ENCODE measurements at places on chromosomes 3 and 15.

DNA sequence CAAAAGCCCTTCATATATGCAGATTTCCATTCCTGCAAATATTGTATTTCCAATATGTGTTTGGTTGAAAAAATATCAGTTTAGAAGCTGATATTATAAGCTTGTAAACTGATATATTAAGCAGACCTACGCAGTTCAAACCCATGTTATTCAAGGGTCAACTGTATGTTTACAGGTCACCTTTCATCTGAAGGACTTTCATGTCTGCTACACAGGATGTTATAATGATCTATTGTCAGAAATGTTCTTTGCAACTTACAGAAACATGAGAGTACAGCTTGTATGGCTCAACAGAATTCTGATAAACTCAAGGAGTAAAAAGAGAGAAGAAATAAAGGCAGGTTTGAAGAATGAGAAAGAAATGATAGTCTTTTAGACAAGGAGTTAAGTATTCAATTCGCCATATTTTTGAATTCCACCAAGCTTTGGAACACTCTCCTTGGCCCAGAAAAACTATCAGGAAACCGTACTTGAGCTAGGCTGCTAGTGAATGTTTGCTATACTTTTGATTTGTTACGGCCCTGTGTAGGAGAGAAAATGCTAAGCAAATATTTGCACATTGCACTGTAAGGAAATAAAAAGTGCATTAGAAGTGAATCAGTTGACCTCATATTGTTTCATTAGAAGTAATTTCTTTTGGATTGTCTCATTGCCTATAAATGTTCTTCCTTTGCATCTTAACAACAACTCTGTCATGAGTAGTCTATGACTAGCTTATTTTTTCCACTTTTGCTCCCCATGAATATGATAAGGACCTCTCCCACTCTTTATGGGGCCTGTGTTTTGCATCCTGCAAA, 81.2 kb downstream of the NEK11 start:
- no peak for DNase-seq

DNA sequence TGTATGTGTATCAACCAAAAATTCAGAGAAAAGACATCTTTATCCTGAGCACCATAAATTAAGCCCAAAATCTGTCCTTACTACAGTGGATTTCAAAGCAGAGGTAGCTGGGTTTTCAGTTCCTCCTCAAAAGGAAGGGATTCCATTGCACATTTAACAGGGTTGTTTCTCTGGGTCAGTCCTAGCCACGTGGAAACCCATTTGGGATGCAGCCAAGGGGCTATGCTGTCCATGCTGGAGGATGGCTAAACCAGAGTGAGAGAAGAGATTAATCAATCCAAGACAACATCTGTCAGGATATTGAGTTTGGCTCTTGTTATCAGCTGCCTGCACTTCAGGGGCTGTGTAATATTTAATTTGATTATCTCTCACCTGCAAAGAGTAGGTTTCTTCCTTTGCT, 28.1 kb downstream of the LSAMP start:
- DNase-seq, result no peak

- no peak for DNase-seq
These were observed 216.1 kb downstream of the PDZRN3 start for GRCh38 chr3:73408634-73409033.

DNA sequence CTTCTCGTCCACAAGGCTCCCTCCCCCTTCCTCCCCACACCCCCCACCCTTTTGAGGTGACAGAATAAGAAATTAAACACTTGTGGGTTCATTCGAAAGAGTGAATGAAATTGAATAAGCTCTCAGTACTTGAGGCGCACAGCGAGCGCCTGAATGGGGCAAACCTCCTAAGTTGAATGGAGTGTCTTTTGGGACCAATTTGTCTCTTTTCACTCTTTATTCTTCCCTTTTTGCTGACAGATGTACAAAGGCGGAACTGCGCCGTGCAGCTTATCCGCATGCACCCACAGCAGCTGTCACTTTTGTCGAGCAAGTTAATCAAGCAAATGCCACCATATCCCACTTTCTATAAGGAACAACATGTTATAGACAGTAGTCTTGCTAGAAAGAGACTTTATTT, 47.9 kb upstream of the FEZF2 start:
- no peak for DNase-seq

DNA sequence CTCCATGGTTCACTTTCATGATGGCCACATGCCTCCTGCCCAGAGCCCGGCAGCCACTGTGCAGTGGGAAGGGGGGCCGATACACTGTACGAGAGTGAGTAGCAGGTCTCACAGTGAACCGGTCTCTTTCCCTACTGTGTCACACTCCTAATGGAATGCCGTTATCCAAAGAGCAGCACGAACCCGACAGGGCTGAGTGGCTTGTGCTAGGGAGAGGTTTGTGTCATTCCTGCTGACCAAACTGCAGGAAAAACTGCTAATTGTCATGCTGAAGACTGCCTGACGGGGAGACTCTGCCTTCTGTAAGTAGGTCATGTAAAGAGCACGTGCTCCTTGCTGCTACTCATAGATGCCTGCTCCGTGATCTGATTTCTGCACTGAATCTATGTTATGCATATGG, 105.1 kb downstream of the ARPP21 start:
- no peak for DNase-seq

DNA sequence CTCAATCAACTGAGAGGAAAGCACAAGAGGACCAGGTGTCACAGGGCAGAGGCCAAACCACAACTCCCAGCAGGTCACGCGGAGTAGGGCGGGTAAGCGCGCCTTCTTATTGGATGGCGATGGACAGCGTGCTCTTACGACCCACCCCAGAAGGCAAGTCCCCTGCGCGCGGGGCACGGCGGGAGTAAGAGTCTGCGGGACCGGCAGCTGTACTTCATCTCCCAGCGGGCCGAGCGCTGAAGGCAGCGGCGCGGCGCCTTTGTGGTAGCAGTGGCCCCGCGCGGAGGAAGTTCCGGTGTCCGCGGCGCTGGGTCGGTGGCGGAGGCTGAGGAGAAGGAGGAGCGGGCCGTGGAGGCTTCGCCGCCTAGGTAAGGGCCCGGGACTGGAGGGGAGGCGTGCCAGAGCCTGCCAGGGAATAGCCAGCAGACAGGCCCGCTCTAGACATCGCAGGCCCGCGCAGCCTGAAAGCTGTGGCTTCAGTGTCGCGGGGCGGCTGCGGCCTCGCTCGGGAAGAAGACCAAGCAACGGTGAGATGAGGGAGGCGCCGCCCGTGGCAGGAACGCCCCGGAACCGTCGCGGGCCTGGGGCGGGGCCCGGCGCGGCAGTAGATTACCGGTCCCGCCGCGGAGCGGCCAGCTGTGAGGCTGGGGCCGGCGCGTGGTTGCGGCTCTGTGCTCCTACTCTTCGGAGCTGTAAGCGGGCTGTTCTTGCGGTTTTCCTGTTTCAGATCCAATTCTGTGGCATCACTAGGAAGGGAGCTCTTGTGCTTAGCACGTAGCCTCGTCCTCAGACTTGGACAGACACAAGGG, at the start of gene RBM6:
TSS of gene RBM6 (plus strand) at position 293 of the 809 bp plus-strand sequence. CDS start 22,492 bp downstream, outside the sequence.
- DNase-seq, result peak; percentile 89

DNA sequence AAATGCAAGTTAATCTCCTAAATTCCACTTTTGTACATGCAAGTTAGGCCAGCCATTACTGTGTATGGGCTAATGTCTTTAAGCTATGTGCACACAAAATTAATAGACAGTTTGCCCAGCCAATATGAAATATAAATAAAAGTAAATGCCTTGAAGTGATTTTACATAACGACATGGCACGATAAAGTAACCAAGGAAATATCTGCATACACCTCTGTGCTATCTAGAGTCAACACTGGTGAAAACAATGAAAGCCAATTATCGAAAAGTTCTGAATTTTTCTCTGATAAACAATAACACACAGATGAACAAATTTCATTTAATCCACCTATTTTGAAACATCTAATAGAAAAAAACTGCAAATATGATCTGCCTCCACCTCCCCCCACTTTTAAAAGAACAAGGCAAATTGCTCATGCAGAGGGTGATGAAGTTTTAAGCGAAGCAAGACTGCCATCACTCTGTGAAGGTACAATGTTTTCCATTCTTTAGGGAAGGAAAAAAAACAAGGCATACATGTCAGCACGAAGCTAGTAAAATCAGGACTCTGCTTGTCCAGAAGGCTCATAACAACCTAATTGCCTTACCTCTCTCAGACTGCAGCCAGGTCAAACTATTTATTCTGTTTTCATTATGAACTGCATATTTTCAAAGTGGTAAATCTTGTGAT, 317.7 kb downstream of the MECOM start:
- no peak for DNase-seq

DNA sequence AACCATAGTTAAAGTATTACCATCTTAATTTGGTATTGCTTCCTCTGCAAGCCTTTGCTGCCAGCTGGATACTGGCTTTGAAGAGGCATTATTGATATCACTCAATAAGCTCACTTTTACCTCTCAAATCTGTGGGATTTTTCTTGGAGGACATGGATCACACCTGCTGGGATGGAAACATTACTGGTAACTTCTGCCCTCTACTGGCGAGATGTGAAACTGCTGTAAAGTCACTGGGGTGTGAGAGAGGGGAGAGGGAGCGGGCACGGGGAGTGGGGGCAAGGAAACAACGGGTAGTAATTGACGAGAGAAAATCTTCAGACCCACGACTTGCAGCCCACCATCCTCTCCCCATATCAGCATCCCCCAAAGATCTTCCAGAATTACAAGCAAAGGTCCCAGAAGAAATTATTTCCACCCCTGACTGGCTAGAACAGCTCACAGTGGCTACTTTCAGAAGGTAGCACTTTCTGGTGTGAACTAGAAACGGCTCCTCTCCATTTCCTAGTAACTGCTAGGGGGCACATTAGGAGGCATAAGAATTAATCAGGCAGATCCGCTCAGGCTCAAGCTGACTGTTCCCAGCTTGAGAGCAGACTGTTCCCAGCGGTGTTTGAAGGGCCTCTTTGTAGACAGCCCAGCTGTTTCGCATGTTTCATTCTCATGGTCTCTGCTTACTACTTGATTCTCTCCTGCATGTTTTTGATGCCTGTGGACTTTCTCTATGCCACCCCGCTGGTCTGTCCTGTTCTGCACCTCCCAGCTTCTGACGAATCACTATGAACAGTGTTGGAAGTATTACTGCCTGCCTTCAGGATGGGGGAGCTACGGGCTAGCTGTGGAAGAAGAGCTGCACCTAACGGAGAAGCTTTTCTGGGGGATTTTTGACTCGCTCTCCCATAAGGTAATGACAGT, 230.4 kb upstream of the CHRM5 start:
- DNase-seq, result no peak

GRCh38 chr3:171458071-171458863, 1.9 kb downstream of the TNIK start:
- DNase-seq, result no peak

DNA sequence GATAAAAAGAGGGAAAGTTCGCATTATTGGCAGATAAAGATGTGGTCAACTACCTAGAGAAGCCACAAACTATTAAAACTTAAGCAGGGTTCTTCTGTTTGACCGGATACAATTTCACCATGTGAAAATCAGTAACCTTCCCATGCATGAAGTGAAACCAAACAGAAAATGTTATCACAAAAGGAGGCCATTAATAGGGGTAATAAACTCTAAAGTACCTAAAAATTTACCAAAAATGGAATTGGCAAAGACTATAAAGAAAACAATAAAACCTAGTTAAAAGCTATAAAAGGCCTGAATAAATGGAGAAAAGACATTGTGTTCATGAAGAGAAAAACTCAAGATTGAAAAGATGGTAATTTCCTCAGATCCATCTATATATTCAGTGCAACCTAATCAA, 83.4 kb downstream of the FEZF2 start:
- no peak for DNase-seq

- no peak for DNase-seq
These were observed 23.5 kb upstream of the NIT2 start for GRCh38 chr3:100311011-100311410.

- no peak for DNase-seq
These were observed 611 bp upstream of the SLC27A2 start for GRCh38 chr15:50181201-50181968.

DNA sequence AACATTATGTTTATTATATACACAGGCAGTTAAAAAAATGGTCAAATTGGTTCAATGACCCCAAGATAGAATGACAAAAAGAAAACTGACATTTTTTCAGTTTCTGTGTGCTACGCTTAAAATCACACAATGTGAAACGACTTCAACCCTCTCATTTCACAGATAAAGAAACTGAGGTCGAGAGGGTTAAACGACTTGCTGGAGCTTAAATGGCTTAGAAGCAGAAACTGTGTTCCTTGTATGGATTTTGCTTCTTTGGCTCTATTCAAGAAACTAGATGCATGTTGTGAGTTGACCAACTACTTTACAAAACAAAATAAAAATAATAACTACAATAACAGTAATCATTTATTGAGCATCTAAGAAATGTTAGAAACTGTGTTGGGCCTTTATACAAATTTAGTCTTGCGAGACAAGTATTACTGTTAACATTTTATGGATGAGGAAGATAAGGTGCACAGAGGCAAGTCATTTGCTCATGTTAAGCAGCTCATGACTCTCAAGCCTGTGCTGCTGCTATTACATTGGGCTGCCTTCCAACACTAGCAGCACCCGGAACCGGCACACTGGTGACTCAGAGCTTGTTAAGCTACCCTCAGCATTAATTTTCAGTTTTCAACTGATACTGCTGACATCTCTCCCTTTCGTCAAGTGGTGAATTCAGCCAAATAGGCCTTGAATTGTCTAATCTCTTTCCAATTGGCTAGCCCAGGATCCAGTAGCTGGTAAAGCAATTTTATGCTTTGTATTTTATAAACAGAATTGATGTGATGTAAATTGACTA, 487.6 kb downstream of the NAALADL2 start:
- no peak for DNase-seq

DNA sequence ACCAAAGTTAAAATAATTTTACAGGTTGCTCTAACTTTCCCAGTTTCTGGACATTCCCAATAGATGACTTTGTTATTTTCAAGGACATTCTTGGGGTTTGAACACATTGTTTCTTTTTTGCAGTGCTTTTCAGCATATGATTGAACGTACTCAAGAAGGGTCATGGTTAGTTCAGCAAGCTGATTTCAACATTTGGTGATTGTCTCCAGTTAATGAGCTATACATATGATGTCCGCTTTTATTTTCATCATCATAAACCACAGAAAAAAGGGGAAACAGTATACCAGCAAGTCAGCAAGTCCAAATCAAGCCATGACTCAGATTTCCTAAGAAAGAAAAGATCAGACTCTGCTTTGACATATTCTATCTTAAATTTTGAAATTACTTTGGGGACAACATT, 69.4 kb downstream of the B3GALNT1 start:
- no peak for DNase-seq

DNA sequence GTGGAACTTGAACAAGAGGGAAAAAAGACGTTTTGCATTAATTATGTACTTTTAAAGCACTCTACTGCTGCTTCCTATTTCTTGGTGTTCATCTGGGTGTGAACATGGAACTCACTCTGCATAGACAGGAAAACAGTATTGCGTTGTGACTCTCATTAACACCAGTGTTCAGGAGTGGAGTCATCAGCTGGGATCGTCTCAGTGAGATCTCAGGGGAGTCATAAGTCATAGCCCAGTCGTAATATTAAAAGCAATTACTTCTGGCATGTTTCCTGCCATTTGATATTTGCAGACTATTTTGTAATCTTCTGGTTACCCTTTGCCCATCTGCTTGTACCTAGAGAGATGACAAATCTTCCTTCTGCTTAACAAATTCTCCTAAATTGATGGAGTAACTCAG, 462.0 kb upstream of the ATP11B start:
- no peak for DNase-seq

Data from stimulated activated CD8-positive, alpha-beta memory T cell treated with anti-CD3 and anti-CD28 coated beads, Interleukin-4, amount 100 ng/mL, for 4 hours (primary cell).